BE2C (cell line): ENCODE measurements at places on chromosomes 7 and 10.

GRCh38 chr7:151585744-151586393 lies 66.2 kb upstream of the RHEB start:
- DNase-seq = no peak

DNA sequence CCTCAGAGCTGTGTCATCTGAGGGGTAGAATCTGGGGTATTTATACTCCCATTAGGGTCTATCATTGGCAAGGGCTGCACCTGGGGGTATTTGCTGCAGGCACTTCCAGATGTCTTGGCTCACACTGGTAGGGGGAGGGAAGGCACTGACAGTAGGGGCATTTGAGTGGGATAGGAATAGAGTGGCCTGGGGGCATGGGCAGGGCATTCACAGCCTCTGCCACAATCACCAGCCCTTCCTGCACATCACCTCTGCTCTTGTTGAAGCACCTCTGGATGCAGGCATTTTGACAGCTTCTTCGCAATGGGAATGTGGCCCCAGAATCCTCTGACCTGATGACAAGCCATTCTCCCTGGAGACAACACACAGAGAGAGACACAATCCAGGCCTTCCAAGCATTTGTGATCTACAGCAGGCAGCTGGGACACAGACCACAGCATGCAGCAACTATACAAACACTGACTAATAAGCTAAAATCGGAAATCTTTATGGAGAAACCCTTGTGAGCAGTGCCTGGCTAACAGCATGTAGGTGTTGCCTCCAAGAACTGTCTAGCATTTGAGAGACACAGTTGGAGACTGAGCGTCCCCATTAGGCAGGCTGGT lies 178.5 kb downstream of the KCNMA1 start:
- DNase-seq = peak; percentile 30

GRCh38 chr7:17787257-17787656 lies 153.0 kb downstream of the SNX13 start:
- DNase-seq = no peak

DNA sequence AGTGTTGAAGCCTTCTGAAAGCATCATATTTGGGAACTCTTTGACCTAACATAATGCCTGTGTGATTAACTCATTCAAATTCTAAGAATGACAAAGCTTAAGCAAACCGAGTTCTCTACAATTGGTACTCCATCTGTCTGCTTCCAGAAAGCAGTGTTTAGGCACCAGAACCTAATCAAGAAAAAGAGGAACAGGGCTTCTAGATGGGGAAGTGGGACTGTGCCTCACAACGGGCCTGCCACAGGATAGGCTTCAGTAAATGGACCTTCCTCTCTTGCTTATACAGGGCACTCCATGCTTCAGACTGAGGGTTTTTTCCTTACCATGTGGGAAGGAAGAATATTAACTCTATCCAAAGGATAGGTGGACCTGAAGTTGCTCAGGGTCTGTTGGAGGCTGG lies 808.1 kb downstream of the XPNPEP1 start:
- no peak for DNase-seq

- no peak for DNase-seq
Measured at GRCh38 chr7:68073701-68074100, 1077.1 kb downstream of the TYW1 start.

GRCh38 chr7:128431221-128431620 lies 21.4 kb upstream of the IMPDH1 start:
- DNase-seq = no peak

- DNase-seq = no peak
Measured at GRCh38 chr10:119734396-119735332, 8.8 kb downstream of the INPP5F start.

DNA sequence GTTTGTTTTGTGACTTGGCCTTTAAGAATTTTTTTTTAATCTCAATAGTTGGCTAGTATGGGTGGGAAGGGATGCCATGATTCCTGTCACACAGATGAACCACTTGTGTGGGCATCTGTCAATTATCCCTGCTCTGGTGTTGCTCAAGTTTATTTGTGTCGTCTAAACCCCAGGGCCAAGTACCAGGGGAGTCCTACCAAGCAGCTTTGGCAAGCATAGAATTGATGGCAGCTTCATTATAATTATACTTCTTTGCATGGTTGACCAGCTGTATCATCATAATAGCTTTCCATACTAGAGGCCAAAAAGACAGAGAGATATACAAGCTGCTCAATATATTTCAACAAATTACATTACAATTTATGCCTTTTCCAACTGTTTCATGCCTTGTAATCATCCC lies 30.4 kb downstream of the SUGCT start:
- no peak for DNase-seq

GRCh38 chr10:23337616-23338015 lies 7.0 kb downstream of the C10orf67 start:
- DNase-seq = no peak

DNA sequence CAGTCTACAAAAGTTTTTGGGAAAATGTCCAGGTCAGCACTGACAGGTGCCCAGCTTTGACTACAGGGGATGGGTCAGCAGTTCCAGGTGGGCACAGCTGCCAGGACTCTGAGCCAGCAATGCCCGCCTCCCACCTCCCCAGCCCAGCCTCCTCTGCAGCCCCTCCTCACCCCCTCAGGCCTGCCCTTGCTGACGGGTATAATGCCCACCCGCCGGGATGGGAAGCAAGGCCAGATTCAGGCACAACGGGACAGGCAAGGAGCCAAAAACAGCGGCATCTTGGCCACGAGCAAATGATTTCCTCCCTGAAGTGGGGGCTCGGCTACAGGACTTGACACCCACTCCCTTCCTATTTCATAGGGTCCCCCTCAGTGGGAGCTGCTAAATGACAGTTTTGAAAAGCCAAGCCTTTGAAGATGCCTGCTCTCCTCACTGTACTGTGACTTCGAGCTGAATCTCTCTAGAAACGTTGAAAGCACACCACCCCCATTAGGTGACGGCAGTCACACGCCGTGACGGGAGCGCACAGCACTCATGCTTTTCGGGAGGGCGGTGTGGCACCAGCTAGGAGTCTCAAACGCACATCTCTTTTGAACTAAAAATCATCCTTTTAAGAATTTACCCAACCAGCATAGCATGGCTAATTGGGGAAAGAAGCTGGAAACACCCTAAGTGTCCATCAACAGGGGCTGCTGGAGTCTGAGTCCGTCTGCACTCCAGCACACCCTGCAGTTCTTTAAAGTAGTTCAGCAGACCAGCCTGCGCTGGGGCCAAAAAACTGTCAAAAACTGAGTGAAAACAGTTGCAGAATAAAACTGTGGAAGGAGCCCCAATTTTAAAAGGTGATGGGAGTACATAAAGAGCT lies 29.6 kb downstream of the MAD1L1 start:
- DNase-seq = no peak

DNA sequence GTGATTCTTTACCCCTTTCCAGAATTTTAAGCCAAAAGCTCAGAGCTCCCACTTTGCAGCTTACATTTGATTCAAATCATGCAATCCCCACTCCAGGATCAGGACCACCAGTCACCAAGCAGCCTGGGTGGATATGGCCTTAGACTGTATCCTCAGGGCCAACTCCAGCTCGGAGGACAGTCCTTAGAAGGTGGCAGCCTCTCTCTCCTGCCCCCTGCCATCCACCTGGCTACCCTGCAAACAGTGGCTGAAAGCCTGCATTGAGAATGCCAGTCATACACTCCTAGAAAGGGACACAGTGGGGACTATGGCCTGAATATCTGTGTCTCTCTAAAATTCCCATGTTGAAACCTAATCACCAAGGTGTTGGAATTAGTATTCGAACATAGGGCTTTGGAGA lies 50.0 kb upstream of the KCNMA1 start:
- no peak for DNase-seq
